RKO (cell line): ENCODE measurements at places on chromosomes 4 and X.
A peak's percentile ranks its signal among the peaks of the same experiment; 100 is the strongest.

DNA sequence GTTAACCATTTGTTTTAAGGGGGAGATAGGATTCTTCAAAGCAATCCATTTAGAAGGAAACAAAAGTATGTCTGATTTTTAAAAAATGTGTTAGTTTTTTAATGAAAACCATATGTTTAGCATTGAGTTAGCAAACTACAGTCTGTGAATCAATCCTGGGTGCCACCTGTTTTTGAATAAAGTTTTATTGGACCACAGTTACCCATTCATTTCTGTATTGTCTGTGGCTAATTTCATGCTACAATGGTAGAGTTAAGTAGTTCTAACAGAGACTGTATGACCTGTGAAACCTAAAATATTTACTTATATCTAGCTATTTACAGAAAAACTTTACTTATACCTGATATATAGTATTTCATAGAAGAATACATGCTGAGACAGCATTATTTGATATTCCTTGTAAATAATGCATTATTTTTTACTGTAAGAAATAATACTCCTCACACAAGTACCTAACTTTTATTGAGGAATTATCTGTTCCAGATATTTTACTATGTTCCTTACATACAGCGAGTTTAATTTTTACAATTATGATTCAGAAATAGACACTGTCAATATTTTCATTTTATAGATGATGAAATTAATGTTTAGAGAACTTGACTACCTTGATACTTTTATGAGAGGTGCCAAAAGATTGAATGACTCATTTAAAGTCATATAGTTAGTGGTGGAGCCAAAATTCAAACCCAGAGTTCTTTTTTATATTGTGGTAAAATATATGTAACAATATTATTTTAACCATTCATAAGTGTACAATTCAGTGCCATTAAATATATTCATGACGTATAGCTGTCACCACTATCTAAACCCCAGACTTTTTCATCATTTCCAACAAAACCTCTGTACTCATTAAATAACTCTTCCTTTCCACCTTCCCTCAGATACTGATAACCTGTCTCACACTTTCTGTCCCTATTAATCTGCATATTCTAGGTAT lies 122.0 kb downstream of the GLUD2 start:
- DNase-seq = no peak

DNA sequence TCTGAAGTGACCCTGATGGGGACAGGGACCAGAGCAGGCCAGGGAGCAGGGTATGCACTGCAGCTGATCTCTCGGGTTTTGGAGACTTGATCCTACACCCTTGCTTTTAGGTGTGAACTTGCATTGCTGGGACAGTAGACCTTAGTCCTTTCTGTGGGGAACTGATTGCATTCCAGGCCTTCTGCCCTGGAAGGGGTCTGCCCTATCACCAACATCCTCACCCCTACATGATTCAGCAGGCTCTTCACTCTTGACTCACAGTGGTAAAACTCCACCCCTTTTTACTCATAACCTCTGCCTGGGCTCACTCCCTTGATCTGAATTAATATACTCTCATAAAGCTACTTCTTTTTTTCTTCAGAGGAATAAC lies 6.6 kb upstream of the DDX60L start:
- DNase-seq = peak; percentile 56

DNA sequence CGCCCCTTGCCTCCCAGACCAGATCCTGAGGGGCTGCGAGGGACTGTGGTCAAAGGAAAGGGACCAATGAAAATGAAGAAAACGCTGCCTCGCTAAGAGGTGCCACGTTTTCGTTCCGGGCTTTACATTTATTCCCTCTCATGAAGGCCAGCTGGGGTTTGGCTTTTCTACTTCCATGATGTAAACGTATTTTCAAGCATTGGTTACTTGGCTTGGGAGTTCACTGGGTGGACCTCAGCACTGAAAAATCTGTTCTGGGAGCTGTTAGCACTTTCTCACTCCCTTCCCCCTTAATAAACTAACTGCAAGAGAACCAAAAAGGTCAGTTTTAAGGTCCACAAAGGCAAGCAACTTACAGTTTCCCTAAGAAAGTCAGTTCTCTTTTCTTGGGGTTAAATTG lies 40.6 kb upstream of the ADGRG2 start:
- DNase-seq = no peak

GRCh38 chr4:95959182-95959581 lies 119.3 kb downstream of the PDHA2 start:
- no peak for DNase-seq

DNA sequence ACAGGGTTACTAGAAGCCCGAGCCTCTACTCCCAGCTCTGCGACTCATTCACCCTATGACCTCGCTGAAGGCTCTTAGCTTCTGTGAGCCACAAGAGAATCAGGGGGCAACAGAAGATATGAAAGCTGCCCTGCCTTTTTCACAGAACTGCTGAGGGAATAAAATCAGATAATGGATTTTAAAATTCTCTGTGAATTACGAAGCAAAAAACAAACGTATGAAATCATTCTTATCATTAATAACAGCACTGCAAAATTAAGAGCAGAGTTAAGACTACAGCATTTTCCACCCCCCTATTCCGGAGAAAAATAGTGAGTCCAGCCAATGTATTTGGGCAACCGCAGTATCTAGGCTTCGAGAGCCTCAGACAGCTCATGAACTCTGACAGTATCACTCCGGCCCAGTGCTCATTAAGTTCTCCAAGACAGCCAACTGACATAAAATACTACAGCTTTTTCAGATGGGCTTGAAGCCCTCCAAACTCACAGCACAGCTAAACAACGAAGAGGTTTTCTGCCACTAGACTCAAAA lies 33.4 kb downstream of the AFAP1 start:
- DNase-seq = no peak

GRCh38 chr4:79338148-79338547 lies 12.3 kb upstream of the NAA11 start:
- DNase-seq = no peak

GRCh38 chr4:2560167-2560566 lies 23.7 kb downstream of the FAM193A start:
- no peak for DNase-seq

DNA sequence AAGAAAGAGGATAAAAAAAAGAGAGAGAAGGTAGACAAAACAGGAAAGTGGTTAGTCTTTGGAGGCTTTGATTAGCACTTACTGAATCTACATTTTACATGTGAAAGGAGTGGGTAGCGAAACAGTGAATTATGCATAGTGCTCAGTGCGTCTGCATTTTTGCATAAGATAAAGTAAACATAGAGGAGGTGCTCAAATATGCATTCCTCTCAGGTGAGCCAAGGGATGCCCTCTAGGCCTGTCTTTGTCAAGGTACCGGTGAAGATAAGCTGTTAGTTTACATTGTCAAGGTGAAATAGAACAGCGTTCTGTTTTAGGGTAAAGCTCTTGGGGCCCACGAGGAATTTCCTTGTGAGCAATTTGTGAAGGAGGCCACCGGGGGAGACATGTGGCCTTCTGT lies 260.6 kb downstream of the TRIML1 start:
- DNase-seq = no peak

DNA sequence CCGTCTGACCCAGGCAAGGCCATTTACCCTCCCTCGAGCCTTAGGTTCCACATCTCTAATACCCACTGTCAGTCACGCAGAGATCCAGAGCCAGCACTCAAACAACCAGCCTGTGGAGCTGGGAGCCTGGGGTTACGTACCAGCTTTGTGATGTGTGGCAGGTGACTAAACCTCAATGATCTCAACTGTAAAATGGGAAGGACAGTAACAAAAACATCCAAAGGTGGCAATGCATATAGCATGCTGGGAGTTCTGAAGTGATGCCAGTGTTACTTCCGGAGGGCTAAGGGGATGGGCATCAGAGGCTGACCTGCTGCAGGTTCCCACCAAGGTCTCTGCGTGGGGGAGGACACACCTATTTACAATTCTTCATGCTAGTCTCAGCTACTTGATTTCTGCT lies 6.0 kb downstream of the GRPEL1 start:
- no peak for DNase-seq

GRCh38 chr4:8009710-8010511 lies 70.2 kb upstream of the AFAP1 start:
- no peak for DNase-seq

GRCh38 chr4:69038582-69038981 lies 57.7 kb upstream of the UGT2B7 start:
- peak; percentile 81 for DNase-seq

- no peak for DNase-seq
Observed at GRCh38 chr4:190121759-190122158, 51.8 kb upstream of the DUX4 start.

DNA sequence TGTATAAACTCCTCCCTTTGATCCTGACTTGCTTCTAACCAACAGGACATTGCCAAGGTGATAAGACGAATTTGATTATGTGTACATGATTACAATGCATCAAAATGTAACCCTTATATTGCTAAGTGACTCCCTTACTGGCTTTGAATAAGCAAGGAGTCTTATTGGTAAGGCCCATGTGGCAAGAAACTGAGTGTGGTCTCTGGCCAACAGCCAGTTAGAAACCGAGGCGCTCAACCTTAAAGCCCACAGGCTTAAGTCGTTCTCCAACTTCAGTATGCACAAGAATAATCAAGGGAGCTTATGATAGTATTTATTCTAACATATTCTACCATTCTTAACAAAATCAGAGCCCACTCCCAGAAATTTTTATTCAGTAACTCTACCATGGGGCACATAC lies 374.2 kb upstream of the F9 start:
- DNase-seq = no peak

GRCh38 chrX:24876530-24877287 lies 139.1 kb downstream of the ARX start:
- no peak for DNase-seq

- DNase-seq = no peak
Observed at GRCh38 chr4:27084685-27085361, 224.2 kb downstream of the STIM2 start.

DNA sequence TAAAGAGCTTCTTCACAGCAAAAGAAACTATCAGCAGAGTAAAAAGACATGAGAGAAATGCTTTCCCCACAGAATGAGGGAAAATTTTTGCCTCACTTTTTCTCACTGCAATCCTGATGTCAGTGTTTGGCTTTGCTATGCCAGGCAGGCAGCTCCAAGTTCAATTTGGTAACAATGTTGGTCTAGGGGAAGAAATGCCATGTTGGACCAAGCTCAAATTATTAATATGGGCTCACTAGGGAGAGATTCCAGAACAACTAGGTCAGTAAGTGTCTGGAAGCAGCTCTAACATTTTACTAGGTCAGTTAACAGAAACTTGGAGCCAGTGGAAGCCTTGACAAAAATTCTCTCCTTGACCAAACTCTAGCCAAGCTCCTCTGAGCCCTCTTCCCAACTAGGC lies 95.4 kb downstream of the NAF1 start:
- DNase-seq = no peak

DNA sequence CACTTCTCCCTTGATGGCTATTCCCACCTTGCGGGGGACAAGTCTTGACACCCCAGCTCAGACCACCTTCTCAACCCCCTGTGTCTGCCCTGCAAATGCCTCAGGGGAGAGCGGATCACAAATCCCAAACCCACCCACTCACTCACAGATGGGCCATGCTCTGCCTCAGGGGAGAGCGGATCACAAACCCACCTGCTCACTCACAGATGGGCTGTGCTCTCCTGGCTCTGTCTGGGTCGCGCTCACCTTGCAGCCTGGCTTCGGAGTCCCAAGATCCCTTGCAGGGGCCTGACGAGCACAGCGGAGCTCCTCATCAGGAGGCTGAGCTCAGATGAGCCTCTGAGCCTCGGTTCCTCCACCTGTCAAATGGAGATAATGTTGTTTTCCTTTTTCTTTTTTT lies 38.6 kb downstream of the HTRA3 start:
- DNase-seq = no peak

- no peak for DNase-seq
Observed at GRCh38 chr4:146927695-146928094, 18.0 kb downstream of the TTC29 start.

DNA sequence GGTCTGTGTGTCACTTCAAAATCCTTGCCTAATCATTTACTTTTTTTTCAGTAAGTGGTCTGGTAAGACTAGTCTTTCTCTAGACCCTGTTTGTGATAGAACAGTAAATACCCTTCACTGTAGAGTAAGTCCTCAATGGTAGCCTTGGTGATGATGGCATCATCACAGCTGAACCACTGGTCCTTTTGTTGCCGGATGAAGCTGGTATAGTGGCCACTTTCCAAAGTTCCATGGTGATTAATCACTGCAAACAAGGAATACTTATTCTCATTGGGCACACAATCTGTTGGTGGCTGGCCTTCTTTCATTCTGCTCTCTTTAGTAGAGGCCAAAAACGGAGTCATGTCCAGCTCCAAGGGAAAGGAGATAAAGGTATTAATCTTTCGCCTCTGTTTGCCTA lies 2.9 kb downstream of the USP51 start:
- peak; percentile 32 for DNase-seq

DNA sequence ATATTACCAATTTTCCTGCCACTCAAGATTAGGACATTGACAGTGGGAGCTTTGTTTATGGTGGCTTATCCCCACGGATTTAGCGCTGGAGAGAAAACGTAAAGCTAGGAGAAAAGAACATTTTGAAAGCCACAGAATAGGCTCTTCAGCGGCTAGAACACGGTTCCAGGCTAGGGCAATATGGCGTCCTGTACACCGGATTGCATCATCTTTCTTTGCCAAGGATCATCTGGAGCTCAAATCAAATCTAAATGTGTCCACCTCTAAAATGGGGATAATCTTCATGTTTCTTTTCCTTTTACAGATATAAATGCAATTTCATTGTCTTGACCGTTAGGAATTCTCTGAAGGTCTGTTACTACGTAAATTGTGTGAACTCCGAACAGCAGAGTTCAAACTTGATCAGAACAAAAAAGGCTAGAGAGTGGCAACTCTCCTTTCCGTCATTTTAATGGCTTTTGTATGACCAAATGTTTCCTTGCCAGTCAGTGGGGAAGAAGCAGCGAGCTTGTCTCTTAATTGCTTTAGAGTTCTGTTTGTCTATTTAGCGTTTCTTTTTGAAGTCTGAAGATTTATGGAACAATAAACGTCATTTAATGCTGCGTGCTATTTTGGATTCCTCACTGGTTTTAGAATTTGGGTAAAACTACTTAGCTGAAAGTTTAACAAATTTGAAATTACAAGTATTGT lies 2.6 kb upstream of the WWC2 start:
- DNase-seq = no peak

DNA sequence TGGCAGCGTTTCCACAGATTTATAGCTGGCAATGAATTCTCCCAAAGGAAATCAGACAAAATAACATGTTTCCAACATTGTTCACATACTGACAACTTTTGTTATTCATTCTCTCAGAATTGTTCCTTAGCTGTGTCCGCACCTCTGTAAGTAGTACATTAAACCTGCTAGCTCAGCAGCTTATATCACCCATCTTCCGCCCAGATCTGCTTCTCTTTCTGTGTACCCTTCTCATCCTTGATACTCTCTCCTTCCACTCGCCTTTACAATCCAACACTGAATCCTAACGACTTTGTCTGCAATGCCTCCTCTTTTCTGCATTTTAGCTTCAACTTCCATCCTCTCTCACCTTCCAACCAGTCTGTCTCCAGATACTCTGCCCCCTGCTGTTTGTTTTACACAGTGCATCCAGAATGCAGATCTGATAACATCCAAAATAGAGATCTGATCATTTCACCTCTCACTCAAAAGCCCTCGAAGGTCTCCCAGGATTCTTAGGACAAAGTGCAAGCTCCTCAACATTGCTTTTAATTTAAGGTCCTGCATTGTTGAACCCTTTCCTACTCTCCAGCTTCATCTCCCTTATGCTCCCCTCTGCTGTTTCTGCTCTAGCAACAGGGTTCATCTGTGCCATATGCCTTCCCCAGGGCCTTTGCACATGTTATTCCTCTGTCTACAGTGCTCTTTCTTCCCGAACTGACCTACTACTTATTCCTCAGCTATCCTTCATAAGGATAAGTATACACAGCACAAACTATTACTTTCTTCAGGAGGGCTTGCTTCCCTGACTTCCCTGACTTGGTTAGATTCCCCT lies 67.3 kb upstream of the VBP1 start:
- DNase-seq = no peak
